ENCODE measurements at places on chromosomes 1 and 21.
A peak's percentile ranks its signal among the peaks of the same experiment; 100 is the strongest.

- DNase-seq, result no peak
Measured at GRCh38 chr1:67405473-67406245, 24.5 kb downstream of the SERBP1 start.

- DNase-seq, result no peak
Measured at GRCh38 chr21:41064334-41064791, 103.6 kb upstream of the BACE2 start.

DNA sequence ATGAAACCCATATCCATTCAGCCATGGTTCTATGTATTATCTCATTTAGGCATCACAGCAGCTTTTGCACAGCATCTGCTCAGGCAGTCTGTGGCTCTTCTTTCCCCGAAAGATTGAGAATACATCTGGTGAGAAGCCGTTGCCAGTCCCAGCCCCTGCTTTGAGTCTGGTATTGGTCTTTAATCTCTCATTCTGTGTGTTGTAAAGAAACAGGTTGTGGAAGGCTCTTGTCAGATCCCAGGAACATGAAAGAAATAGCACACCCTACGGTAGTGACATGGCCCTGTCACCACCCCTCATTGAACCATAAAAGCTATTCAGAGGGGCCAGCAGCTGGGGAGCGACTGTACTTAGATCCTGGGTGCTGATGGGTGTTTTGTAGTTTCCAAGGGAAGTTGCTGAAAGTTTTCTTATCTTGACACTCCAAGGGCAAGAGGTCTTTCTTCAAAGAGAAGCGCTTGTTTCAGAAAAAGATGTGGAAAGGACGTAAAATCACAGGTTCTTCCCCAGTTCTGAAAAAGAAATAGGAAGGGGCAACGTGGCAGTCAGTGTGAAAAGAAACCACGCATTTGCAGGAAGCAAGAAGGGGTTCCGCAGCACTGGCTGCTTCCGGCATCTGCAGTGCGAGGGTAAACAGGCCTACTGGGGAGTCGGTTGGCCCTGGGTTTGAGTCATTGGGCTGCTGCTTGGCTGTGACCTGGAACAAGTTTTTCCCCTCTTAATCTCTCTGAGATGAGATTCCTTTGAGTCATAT lies 145.0 kb downstream of the DHRS3 start:
- DNase-seq, result peak; percentile 24

DNA sequence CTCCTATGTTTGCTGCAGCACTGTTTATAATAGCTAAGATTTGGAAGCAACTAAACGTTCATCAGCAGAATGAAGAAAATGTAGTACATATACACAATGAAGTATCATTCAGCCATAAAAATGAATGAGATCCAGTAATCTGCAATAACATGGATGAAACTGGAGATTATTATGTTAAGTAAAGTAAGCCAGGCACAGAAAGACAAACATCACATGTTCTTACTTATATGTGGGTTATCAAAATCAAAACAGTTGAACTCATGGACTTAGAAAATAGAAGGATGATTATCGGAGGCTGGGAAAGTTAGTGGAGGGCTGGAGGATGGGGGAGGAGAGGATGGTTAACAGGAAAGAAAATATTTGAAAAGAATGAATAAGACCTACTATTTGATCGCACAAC lies 1017.6 kb downstream of the KCNT2 start:
- no peak for DNase-seq

- DNase-seq, result no peak
Measured at GRCh38 chr1:204602111-204602579, 83.4 kb downstream of the LRRN2 start.

DNA sequence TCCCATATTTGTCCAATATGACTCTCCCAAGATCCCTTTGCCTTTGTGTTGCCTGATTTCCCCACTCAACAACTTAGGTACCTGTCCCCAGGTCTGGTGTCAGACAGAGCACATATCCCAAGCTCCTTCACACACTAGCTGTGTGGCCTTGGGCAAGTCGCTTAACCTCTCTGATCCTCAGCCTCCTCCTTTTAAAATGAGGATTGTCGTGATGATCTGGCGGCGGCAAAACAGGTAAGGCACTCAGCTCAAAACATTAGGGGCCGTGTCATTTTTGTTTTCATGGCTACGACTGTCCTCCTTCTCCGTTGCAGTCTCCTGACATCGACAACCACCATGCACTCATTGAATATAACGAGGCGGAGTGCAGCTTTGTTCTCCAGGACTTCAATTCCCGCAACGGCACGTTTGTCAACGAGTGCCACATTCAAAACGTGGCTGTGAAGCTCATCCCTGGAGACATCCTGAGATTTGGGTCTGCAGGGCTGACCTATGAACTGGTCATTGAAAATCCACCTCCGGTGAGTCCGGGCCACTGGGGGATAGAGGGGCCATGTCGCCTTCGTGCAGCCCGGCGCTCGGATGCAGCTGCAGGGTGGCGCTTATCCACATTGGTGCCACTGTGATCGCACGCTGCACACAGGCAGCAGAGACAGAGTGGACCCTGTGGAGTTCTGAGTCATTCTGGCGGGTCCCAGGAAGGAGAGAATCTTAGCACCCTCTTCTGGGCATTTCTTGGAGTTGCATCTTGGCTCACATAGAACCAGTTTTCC lies 25.2 kb downstream of the FHAD1 start:
- no peak for DNase-seq

GRCh38 chr1:30830537-30830936 lies 73.0 kb upstream of the LAPTM5 start:
- no peak for DNase-seq

GRCh38 chr1:201825245-201825644 lies 3.7 kb upstream of the IPO9 start:
- DNase-seq, result no peak

GRCh38 chr1:54335755-54336108 lies 70.5 kb downstream of the SSBP3 start:
- DNase-seq, result no peak

DNA sequence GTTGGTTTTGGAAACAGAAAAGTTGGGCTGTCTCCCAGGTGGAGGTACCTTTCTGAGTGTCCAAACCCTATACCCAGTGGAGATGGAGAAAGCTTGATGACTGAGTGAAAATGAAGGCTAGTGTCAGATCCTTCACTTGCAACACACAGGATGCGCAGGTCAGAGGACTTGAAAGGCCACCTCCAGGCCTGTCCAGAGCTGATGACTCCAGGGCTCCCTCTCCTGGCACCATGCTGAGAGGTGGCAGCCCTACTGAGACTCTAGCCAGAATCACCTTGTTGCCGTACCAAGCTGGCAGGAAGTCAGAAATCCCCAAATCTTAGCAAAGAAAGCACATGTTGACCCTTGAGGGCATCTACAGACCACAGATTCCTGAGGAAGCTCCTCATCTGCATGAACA lies 16.4 kb downstream of the KNCN start:
- no peak for DNase-seq

GRCh38 chr1:100767176-100767890 lies 47.8 kb downstream of the VCAM1 start:
- no peak for DNase-seq

DNA sequence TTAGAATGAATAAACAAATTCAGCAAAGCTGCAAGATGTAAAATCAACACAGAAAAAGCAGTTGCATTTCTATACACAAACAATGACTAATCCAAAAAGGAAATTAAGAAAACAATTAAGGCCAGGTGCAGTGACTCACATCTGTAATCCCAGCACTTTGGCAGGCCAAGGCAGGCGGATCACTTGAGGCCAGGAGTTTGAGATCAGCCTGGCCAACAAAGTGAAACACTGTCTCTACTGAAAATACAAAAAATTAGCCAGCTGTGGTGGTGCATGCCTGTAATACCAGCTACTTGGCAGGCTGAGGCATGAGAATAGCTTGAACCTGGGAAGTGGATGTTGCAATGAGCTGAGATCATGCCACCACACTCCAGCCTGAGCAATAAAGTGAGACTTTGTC lies 22.3 kb downstream of the THEM4 start:
- no peak for DNase-seq

GRCh38 chr1:96364576-96364975 lies 357.0 kb upstream of the PTBP2 start:
- no peak for DNase-seq

- DNase-seq, result no peak
Measured at GRCh38 chr1:160800645-160801408, 4.9 kb downstream of the LY9 start.

DNA sequence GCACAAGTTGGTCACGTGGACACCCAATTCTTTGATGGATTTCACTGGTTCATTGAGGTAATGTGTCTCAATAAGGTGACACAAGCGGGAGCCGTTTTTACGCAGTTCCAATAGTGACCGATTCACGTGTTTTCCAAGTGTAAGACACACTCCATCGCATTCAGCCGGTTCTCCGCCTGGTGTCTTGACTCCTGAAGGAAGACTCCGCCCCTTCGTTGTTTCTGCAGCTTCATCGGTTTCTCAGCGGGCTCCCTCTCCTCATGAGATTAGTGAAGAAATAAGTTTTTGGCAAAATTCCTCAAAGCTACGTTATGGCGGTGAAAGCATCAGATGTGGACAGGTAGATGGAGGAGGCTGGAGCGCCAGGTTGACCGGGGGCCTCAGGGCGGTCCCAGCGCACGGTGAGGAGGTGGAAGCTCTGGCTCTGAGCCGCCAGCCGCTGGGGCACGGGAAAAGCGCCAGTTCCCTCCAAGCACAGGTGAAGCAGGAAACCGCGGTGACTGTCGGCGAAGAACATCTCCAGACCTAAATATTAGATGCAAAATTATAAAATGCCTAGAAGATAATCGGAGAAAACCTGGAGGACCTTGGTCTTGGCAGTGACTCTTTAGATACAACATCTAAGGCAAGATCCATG lies 21.0 kb downstream of the CD2 start:
- DNase-seq, result no peak

GRCh38 chr1:109500941-109501381 lies 7.1 kb downstream of the CYB561D1 start:
- no peak for DNase-seq

DNA sequence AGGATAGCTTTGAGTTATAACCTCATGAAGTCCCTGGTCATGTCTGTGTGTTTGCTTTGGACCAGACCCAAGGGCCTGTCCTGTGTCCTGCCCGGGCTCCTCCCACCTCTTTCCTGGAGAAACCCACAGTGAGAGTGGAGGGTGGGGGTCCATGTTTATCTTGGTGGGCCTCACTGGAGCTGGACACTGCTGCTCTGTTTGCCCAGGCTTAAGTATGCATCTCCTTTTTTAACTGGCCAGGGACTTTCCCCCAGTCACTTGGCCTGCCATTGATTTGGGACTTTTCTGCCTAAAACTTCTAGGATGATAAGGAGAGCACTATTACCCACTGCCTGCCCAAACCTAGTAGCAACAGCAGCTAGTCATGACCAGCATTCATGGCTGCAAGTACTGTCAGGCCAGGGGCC lies 49.8 kb downstream of the DDR2 start:
- DNase-seq, result no peak

GRCh38 chr1:31095298-31095981 lies 29.9 kb upstream of the PUM1 start:
- no peak for DNase-seq

DNA sequence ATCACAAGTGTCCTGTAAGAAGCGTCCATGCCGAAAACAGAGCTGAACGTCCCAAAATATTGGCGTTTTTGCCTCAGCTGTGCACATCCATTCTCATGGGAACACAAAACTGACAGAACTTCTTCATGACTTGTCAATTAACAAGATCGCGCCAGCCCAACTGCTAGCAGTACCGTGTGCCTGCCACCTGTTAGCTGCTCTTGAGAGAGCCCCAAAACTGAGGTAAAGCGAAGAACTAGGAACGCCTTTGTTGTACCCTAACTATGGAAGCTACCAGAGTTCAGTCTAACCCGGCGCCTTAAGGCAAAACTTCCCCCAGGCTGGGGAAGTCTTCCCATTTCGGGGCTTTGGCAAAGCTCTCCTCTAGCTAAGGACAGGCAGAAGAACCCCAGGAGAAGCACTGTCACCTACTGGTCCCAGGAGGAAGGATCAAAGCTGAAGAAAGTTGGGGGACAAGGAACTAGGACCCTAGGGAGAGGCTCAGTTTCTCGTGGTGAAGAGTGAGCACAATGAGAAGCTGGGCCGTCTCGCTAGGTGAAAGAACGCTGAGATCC lies 719 bp downstream of the EYA3 start:
- DNase-seq, result no peak

DNA sequence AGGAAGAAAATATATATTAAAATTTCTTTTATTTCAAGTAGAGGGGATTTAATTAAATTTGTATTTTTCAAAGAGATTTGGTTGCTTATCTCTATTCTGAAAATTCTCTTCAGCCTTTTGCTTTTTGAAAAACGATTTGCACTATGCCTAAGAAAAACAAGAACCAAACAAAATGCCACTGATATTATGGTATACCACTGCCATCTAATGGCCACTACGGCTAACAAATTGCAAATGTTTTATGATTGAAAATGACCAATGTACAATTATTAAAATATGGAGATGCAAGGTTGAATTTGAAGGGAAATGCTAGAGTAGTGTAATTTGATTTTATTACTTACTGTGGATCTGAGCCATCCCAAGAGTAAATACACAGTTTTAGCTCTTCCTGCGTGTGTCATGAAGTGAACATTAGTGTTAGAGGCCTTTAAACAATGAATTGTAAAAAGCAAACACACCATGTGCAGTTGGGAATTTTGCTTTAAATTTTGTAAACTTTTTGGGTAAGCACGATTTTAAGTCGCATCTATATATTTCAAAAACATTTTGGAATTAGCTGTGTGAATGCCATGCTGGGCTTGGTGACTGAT lies 137.4 kb upstream of the USP25 start:
- no peak for DNase-seq

DNA sequence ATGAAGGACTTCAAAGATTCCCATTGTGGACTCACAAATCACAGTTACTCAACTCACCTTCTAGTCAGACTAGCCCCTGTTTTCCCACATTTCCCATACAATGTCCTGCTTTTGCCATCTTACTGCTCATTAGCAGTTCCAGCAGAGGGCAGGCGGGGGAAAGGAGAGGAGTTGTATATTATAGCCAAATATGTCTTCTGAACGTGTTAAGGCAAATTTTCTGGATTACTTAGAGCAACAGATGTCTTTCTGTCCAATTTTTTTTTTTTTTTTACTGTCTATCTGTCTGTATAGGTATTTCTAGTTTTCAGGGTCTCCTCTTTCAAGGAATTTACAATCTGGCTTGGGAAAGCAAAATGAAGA lies 29.9 kb upstream of the DDAH1 start:
- no peak for DNase-seq

- DNase-seq, result no peak
Measured at GRCh38 chr1:37474697-37475379, 458 bp downstream of the ZC3H12A start.

DNA sequence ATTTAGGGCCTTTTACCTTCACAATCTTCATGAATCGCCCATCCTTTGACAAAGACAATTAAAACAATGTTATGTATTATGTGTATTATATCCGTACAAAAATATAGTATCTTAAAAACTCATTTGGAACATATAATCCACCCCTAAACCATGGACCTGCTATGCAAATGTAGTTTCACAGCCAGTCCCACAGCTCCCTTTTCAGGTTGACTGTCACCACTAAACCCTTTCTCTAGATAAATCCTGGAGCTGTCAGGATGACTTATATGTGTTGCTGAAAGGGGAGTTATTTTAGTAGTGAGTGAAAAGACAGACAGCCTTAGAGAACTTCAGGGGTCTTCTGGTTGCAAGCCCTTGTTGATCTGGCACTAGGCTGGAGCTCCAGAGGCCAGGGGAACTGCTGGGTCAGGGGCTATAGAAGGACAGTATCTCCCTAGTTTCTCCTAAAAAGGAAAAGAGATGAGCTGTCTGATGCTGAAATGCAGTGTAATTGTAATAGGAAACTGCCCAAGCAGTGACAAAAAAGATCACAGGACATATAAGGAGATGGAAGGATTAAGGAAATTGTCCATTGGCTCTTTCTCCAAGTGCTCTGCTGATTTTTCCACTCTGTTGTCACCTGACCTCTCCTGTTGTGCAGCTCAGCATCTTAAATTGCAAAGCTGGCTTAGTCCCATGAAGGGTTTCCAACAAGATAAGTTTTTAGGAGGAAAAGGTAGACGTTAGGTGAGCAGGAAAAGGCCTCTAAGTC lies 127.7 kb downstream of the S1PR1 start:
- DNase-seq, result no peak

Measured in effector memory CD4-positive, alpha-beta T cell (primary cell).